ENCODE measurements at places on chromosomes 16 and 17.

DNA sequence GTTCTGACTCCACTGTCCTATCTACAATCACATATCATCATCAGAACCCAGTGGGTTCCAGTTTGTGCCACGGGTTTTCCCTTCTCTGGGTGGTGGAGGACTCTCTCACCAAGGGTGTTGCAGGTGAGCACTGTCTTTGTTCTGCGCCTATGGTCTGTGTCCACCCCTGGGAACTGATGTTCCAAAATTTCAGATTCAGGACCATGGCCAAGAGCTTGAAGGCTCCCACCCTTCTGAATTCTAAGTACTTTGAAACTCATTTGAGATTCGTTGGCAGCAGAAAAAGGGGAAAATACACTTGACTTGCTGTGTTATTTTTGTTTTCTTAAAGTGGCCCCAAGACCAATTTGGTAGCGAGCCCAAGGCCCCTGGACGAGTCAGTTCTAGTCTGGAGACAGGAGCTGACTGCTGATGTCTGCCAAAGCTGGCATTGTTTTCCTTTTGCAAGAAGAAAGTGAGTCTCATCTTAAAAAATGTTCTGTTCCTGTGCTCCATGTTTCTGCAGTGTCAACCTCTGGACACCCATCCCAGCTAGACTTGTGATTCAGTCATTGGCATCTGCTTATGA lies 310.9 kb downstream of the HAPSTR1 start:
- no peak for DNase-seq

DNA sequence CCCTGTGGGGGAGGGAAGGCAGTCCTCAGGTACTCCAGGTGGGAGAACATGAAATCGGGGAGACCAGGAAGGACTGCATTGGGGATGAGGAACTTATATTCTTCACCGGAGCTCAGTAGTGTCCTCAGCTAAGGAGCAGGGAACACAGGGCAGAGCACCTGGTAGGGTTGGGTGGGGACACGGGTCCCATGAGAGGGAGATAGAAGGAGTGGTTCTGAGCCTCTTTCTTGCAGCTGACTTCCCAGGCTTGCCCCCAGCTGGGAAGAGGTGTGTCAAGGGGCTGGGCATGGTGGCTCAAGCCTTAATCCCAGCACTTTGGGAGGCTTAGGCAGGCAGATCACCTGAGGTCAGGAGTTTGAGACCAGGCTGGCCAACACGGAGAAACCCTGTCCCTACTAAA lies 2.1 kb downstream of the FHOD1 start:
- no peak for DNase-seq

GRCh38 chr16:59593194-59593661 lies 859.1 kb upstream of the GOT2 start:
- DNase-seq = no peak

- DNase-seq = no peak
These were observed 488.9 kb downstream of the CDH13 start for GRCh38 chr16:83115491-83116232.

Measured in central memory CD4-positive, alpha-beta T cell (primary cell).